Bronchial epithelial cell (primary cell): ENCODE measurements at places on chromosomes 5 and 9. TPM values are rescaled to one million over a fixed set of nuclear protein-coding genes. Genes with fewer than 3 reads are reported as not detected.

Gene TSTD2
- total RNA-seq: 15.0 and 19.3 TPM in 2 replicates

Gene ADGRV1
- 1.6 and 3.3 TPM in 2 replicates for total RNA-seq

DNA sequence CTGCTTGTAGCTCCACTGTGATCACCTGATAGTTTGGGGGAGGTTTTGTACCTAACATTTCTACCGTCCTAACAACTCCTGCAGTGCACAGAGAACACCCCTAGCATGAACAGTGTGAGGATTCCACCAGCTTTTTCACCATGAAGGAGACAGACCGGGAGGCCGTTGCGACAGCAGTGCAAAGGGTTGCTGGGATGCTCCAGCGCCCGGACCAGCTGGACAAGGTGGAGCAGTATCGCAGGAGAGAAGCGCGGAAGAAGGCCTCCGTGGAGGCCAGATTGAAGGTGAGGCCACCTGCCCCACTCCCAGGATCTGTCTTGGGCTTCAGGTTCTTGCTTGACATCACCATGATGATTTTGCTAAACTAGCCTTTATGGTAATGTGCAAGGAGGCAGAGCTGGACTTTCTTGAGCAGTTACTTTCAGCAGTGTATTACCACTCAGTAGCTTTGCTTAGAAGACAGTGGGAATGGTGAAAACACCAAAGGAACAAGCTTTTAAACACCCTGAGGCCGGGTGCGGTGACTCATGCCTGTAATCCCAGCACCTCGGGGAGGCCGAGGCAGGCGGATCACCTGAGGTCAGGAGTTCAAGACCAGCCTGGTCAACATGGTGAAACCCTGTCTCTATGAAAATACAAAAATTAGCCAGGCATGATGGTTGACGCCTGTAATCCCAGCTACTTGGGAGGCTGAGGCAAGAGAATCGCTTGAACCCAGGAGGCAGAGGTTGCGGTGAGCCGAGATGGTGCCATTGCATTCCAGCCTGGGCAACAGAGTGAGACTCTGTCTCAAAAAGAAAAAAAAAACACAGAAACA, 3.3 kb downstream of the EXOC3 start:
- DNase-seq: peak; percentile 33

- DNase-seq: no peak
These were observed 68.0 kb downstream of the POU5F2 start for GRCh38 chr5:93673316-93673954.

DNA sequence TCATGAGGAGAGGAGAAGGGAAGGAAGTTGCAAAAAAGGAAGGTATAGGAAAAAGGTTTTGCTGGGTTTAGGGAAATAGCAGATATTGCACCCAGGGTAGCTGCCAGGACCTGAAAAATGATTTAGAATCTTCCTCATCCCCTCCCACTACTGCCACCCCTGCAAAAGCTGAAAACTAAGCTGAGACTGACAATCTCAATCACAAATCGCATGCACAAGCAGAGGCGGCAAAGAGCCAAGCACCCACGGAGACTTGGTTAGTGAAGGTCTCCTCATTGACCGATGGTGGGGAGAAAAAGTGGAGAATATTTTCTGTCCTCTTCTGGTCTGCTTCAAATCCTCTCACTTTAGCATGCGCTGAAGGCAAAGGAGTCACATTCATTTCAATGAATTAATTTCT, 39.1 kb upstream of the PAM start:
- no peak for DNase-seq

DNA sequence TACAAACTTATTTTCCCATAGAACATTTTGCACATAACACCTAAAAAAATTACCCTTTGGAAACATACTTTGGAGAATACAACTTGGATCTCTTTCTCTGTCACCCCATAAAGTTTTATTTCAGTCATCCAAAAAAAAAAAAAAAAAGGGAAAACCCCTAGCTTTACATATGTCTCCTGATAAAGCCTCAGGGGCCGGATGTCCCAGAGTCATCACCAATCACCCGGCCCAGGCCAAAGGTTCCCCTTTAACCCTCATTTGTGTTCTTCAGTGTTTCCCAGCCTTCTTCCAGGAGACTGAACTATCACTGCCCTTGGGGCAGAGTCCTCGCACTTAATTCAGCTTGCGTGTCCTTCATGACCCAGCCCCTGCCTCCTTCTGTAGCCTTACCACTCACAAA, 28.8 kb downstream of the ANXA6 start:
- no peak for DNase-seq
